ENCODE measurements at places on chromosomes 3 and 15.
A peak's percentile ranks its signal among the peaks of the same experiment; 100 is the strongest.

DNA sequence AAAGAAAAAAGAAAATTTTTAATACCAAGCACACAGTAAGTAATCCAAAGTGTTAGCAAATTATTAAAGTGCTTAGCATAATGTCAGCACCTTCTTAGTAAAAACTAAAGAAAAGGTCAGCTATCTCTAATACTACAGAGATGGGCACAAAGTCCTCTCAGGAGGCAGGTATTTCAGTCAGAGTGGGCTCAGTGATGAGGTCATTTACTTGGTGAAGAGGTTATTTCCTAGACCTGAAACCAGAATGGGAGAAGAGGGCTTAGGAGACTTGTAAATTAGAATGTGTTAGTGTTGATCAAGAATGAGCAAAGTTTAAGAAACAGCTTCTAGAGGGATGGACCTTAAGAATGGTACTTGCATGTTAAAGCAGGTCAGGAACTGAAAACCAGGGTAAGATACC lies 8.7 kb upstream of the PKM start:
- DNase-seq = no peak

DNA sequence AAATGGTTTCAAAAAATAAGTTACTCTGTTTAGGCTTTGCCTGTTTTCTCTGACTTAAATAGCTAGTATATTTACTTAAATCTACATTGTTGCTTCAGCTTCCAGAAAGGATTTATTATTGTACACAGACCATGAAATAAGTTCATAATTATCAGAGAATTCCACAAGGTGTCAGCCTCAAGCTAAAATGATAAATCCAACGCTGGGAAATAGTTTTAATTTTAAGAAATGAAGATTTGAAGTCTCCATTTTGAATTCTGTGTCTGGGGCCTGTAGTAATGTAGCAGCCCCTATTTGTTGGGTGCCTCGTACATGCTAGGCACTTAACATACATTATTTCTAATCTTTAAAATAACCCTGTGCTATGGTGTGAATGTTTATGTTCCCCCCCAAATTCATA lies 92.6 kb upstream of the KCNMB2 start:
- DNase-seq = no peak

- no peak for DNase-seq
Measured at GRCh38 chr15:80849308-80849707, 70.1 kb downstream of the CEMIP start.

DNA sequence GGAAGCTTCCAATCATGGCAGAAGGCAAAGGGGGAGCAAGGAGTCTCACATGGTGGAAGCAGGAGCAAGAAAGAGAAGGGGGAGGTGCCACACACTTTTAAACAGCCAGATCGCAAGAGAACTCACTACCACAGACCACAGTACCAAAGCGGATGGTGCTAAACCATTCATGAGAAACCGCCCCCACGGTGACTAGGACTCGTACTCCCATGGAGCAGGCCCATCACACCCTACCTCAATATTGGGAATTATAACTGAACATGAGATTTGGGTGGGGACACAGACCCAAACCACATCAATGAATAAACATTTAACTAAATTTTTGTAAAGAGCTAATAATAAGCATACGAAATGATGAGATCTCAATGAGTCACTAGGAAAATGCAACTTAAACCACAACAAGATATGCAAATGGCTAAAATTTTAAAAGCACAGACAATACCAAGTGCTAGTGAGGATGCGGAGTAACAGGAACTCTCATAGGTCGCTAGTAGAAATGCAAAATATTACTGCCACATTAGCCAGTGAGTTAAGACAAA lies 10.0 kb downstream of the MRPS25 start:
- peak; percentile 47 for DNase-seq

GRCh38 chr3:107976202-107976800 lies 114.5 kb downstream of the CD47 start:
- DNase-seq = no peak

- no peak for DNase-seq
Measured at GRCh38 chr15:79562403-79562815, 130.3 kb downstream of the MINAR1 start.

GRCh38 chr3:69594286-69594685 lies 145.0 kb upstream of the MITF start:
- no peak for DNase-seq

DNA sequence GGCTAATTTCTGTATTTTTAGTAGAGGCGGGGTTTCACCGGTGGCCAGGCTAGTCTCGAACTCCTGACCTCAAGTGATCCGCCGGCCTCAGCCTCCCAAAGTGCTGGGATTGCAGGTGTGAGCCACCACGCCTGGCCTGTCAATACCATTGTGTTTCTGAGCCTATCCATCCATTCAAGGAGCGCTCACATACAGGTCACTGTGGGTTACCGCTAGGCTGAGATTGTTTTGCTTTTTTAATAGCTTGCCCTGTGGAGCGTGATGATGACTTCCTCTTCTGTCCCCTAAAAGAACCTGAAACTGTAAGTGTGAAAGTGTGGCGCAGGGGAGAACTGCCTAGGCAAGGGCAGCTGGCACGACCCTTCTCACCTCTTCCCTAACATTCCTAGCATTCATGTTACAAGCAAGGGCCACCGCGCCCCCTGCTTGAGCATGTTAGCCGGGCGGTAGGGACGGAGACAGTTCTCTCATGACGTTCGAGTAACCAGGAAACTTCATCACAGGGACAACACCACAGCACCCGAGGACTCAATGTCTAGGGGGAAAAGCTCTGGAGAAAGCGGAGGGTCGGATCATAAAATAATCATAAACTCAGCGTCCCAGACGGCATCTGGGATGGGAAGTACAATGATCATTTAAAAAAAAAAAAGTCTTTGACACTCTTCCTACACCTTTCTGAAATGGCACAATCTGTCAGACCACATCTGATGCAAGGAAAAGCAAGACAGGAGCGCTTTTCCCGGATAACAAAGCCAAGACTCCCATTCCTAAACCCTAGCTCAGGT lies 790 bp downstream of the LAMP3 start:
- DNase-seq = no peak

DNA sequence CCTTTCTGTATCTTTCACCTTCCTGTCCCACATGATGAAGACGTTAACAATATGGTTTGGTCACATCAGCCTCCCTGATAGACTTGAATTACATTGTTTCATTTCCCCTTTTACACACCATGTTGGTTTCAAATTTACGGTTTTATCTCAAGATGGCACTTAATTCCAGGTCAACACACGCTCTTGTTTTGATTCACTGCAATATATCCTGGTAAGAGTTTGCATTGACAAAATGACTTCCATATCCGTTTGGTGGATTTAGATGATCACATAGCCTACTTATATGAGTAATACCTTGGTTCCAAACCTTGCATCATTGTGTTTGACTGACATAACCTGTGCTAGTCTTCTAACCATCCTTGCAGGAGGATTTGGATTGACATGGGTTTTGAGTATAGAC lies 499.4 kb downstream of the ROBO1 start:
- DNase-seq = no peak

DNA sequence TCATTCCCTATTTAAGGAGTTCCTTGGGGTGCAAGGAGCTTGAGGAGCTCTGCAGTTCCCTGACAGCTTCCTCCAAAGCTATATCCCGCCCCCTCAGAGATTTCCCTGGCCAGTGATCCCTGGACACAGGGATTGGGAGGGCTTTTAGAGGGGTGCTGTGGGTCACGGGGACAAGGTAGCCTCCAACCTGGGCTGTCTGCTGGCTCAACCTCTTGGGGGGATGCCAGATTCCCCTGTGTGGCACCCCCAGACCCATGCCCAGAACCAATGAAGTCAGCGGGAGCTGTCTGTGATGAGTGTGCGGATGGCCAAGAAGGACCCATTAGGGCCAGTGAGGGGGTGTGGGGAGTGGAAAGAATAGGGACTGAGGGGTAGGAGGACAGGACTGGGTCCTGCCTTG lies 21.0 kb upstream of the ATP2B2 start:
- DNase-seq = no peak

GRCh38 chr3:119639494-119640350 lies 20.7 kb downstream of the POPDC2 start:
- DNase-seq = no peak

DNA sequence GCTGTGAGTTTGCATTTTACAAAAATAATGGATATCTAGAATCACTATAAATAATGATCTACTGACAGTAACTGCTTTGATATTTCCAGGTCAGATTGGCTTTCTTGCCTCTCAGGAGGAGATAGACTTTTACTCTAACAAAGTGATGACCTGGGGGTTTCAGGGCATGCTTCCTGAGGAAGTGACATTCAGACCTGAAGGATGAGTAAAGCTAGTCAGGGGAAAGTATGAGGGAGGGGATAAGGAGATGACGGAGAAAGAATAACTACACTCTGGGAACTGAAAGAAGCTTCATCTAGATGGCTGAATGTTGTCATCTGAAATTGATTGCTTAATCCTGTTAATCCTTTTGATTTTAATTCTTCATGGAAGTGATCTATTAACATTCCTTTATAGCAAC lies 32.2 kb downstream of the ARMC8 start:
- DNase-seq = no peak

DNA sequence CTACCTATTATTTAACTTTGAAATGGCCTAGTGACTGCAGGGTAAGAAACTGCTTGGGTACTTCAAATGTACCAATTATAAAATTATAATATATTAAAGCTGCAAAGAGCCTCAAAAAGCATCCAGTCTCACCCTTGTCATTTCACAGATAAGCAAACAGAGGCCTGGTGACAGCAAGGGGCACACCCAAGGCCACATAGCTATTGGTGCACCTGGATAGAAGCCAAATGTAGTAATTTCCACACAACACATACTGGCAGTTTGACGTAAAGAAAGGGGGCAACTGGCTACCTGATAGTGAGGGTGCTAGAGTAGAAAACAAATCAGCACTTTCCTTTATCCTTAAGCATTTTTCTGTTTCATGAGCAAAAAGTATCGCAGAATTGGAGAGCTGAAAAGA lies 51.1 kb downstream of the IFT57 start:
- DNase-seq = no peak

GRCh38 chr3:36562945-36563344 lies 182.6 kb downstream of the STAC start:
- no peak for DNase-seq

DNA sequence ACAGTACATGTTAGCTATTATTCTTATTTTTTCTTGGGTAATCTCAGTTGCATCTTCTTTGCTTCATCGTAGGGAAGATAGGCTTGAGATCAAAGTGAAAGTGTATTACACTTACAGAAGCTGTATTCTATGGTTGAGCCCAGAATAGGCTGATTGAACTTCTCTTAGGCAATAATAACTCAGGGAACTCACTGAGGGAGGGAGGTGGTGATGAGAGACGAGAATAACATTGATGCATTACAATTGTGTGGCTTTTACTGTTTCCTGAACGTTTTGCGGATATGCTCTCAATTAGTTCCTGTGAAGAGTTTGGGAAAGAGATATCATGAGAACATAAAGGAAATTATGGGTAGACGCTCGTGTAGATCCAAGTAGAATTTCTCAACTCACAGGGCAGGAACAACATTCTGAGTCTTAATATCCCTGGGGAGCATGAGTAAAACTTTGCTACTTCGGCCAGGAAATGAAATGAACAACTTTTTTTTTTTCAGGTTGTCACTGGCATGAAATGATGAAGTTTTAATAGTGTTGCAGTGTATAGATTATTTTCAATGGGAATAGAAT lies 302.2 kb downstream of the TUSC7 start:
- no peak for DNase-seq

- no peak for DNase-seq
Measured at GRCh38 chr3:154228561-154229216, 95.6 kb downstream of the DHX36 start.

- no peak for DNase-seq
Measured at GRCh38 chr15:93124126-93124525, 35.1 kb upstream of the RGMA start.

GRCh38 chr3:161104561-161105551 lies at the start of gene B3GALNT1:
Gene B3GALNT1, minus strand, starts transcription at chr3:161105349. Its CDS starts 18,595 bp downstream, at chr3:161086754.
- no peak for DNase-seq

- DNase-seq = no peak
Measured at GRCh38 chr15:78933823-78934654, 10.8 kb downstream of the CTSH start.

GRCh38 chr3:195468841-195469240 lies 26.0 kb upstream of the ACAP2 start:
- DNase-seq = no peak

- DNase-seq = no peak
Measured at GRCh38 chr3:73510784-73511183, 114.0 kb downstream of the PDZRN3 start.

DNA sequence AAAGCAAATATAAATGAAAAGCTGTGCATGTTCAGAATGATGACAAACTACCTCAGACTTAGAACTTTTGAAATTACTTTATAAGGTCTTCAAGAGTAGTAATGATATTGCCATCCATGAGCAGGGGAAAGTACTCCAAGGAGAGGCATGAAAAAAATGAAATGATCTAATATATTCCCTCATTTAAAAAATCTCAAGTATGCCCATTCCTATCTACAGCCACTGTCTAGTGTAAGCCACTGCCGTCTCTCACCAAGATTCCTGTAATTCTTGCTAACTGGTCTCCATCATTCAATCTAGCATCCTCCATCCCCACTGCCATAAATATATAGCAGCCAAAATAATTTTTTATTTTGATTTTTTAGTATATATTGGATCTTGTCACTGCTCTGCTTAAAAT lies 258.8 kb downstream of the PLOD2 start:
- DNase-seq = no peak

DNA sequence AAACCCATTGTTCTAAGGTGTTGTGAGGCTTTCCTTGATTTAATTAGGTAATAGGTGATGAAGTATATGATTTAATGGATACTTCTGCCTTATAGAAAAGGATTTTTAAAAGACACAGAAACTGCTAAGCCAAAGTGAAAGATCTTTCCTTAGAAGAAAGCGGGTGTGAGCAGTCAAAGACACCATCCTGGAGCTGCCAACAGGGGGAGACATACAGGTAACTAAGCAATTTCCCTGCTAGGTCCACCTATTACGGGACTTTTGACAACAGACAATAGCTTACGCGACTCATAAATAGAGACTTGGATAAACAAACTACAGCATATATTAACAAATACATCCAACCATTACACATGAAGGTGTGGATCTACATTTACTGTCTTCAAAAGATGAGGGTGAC lies 669.5 kb downstream of the SQOR start:
- no peak for DNase-seq

DNA sequence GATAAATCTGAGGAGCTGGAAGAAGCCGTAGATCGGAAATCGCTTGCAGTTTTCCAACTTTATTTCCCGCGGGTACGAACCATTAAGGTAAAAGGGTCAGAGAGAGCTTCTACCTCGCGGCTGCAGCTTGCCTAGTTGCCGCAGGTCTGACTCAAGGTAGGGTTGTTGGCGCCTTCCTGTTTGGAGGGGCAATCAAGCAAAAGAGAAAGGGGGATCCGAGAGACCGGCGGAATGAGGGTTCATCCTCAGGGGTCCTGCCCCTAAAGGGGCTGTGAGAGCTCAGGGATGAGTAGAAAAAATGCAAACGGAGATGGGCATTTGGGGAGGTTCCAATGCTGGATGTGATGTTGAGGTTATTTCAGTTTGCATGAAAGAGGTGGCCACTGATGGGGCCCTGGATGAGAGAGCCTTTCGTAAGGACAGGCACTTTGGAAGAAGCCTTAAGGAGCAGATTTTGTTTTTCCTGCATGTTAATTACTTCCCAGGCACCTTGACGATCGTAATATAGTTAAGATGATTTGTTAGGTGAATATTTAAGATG lies 265.4 kb downstream of the CGGBP1 start:
- no peak for DNase-seq

Measured in activated CD8-positive, alpha-beta memory T cell treated with anti-CD3 and anti-CD28 coated beads for 4 hours (primary cell).